Thymus (tissue), 14 donors: ENCODE measurements at places on chromosomes 7 and 10. TPM values are rescaled to one million over a fixed set of nuclear protein-coding genes. Genes with fewer than 3 reads are reported as not detected.

- no peak for DNase-seq
These were observed 39.7 kb downstream of the JAKMIP3 start for GRCh38 chr10:132105302-132105995.

DNA sequence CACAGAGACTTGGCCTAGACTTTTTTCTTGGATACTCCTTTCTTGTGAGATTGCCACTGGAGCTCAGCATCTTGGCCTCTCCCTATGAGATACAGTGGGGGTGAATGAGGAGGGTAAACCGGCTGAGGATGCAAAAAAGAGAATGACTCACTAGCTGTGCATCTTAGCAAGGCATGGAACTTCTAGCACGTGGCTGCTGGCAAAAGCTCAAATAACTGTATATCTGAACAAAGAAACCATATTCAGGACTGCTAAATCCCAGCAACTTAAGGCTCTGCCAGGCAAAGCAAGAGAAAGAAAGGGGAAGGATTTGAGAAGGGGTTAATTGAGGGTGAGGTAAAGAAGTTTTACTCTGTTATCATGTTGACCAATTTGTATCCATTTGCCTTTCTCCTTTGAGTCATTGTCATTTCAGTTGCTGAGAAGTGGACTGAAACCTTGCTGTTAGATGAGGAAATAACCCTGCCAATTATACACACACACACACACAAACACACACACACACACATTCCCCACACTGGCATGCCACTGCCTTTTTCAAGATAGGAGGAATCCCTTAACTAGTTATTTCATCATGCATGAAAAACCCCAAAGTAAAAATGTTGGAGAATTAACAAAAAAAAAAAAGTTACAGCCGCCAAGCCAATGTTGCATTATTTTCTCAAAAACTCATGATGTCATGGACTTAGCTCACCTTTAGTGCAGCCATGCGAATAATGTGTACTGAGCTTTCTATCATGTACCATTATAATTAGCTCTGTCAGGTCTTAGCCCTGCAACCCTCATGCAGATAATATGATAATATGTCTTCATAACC, 997.3 kb downstream of the LRMDA start:
- DNase-seq, result no peak

DNA sequence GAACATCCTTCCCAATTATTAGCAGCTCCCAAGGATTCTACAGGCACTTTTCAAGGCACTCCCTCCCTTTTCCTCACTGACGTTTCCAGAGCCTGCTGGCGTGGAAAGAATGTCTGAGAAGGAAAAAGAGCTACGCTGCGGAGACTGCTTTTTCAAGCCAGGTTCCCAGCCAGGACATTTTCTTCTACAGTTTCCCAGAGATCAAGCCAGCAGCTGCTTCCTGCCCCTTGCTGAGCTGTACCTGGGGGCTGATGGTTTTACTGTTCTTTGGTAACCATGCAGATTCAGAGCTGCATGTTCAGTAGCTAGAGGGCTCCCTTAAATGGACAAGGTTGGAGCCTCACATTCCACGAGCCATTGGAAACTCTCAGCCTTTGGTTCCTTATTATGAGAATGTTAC, 133.4 kb downstream of the EVX1 start:
- no peak for DNase-seq

DNA sequence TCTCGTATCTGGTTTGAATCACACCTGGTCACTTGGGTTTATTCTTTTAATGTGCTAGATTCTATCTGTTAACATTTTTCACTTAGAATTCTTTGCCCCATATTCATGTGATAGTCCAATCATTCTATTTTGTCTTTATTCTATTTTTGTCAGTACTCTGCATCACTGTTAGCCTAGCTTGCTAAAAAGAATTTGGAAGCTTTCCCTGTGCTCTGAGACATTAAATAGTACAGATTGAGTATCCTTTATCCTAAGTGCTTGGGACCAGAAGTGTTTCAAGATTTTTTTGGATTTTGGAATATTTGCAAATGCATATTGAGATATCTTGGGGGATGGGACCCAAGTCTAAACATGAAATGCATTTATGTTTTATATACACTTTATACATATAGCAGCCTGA, 51.0 kb downstream of the RALA start:
- no peak for DNase-seq

The TAF3 gene
- polyA plus RNA-seq, result 5.7 TPM

The CFAP46 gene
- polyA plus RNA-seq, result 0.34 TPM
